CD4-positive, alpha-beta T cell treated with Interferon alpha-2 for 1 hour (primary cell): ENCODE measurements at places on chromosomes 13 and 19.
A peak's percentile ranks its signal among the peaks of the same experiment; 100 is the strongest.

DNA sequence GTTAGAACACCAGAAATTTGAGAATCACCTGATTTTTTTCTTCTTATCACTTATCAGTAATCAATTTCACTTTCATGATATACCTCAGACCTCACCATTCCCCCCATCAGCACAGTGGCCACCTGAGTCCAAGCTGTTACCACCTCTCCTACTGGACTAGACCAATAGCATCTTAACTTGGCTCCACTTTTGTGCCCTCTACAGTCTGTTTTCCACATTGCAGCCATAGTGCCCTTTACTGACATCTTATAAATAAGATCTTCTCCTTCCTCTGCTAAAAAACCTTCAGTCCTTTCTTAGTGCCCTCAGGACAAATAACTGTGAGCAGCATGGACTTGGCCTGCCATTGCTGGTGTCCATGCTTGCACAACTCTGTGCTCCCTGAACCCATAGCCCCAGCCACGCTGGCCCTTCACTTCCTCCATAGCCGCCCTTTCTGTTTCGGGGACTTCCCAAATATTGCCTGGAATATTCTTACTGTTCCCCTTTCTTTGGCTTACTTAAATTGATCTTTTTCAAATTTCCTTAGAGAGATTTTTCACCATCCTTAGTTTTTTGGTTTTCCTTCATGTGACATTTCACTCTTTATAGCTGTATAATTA lies 380.8 kb downstream of the LMO7 start:
- peak; percentile 8 for DNase-seq

DNA sequence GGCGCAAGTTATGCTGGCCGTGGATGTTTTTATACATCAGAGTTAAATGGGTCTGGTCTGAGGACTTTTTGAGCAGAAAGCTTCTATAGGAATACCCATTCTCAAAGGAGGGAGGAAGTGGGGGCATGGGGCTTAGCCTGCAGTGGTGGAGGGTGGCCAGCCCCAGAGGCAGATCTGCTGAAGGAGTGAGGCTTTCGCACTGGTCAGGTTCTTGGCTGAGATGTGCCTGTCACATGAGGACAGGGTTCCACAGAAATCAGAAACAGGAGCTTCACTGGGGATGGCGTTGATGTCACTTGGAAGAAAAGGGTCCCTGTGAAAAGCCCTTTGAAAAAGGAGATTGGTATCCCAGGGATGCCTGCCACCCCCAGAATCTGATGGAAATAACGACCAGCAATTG lies 100.7 kb upstream of the MCF2L start:
- DNase-seq, result no peak

DNA sequence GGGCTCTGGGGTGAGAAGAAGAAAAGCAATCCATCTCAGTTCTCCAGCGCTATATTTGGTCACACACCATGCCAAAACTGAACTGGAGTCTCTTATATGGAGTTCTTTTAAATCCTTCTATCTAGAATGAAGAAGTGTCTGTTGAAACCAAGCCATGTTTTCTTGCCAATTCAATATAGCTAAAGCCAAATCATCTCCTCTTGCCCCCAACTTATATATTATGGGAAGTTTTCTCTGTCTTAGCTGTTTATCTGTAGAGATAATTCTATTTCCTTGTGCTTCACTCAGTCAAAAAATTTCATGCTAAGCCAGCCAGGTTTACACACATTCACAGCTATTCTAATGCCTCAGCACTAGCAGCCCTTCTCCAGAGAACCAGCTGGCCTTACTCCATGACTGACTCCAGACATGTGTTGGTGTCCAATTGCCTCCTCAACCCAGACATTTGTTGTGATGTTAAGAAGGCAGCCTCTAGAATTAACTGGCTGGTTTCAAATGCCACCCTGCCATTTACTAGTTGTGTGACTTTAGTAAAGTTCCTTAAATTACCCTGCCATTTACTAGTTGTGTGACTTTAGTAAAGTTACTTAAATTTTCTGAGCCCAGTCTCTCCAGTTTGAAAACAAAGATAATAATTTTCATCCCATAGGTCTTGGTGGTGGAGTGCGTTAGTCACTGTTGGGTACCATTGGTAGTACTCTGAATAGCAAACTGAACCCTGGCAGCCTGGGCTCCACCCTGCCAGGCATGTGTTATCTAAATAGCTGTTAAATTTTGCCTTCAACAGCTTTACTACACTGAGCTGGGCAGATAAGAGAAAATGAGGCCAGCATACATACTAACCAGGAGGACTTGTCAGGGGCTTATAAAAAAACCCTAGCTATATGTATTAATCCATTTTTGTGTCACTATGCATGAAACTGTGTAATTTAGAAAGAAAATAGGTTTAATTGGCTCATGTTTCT lies 525.1 kb downstream of the LMO7 start:
- no peak for DNase-seq

DNA sequence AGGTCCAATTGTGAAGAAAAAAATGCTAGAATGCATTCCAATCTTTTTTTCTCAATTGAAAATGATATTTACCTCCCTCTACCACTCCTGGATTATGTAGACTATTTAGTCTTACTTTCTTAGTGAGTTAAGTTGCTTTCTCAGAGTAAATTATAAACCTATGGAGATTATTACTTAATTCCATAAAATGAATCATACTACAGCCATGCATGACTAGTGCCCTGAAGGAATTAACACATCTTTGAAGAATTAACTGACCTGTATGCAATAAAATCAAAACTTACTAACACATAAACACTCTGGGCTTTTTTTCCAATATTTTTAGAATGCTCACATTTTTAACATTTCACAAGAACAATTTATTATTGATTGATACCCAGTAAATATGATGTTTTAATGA lies 379.4 kb upstream of the DACH1 start:
- DNase-seq, result no peak

GRCh38 chr19:56868446-56868845 lies 27.9 kb upstream of the PEG3 start:
- no peak for DNase-seq

- DNase-seq, result no peak
These were observed 2033.0 kb upstream of the PCDH20 start for GRCh38 chr13:63448692-63449091.

GRCh38 chr13:98450026-98450425 lies 126.9 kb downstream of the STK24 start:
- DNase-seq, result no peak

GRCh38 chr19:46471116-46471733 lies at the start of gene PNMA8A:
TSS of gene PNMA8A (minus strand) at chr19:46471563. CDS start at chr19:46471035, 528 bp downstream.
- DNase-seq, result no peak

DNA sequence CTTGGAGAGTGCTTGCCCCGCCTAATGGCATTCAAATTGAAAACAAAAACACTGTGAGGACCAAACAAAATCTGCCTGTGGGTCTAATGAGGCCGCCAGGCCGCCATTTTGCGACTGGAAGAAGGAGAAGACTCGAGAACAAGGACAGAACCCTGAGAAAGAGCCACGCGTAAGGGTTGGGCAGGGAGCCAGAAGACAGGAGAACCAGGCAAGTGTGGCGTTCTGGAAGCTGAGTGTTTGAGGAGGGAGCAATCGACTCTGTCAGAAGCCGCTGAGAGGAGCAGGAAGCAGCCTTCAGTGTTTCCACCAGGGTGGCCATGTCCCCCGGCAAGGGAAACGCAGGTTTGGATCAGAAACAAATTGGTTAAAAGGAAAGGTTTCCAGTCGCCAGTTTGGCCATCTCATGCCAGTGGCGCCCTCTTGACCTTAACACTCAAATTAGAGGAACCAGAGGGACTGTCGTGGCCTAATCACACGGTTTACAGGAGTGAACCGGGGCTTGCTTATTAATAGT lies 10.2 kb upstream of the PTOV1 start:
- DNase-seq, result no peak

- DNase-seq, result peak; percentile 83
These were observed at the start of gene UPF3A for GRCh38 chr13:114281351-114282040. TSS of gene UPF3A (plus strand) at chr13:114281601. CDS start at chr13:114281640, 39 bp downstream.

GRCh38 chr19:1862424-1863327 lies 703 bp downstream of the KLF16 start:
- DNase-seq, result peak; percentile 44

- DNase-seq, result peak; percentile 62
These were observed 11.1 kb downstream of the FTL start for GRCh38 chr19:48975947-48976847.

- DNase-seq, result no peak
These were observed 10.7 kb downstream of the SBNO2 start for GRCh38 chr19:1163283-1163933.

- DNase-seq, result no peak
These were observed 3.8 kb upstream of the LTBP4 start for GRCh38 chr19:40597329-40597838.

DNA sequence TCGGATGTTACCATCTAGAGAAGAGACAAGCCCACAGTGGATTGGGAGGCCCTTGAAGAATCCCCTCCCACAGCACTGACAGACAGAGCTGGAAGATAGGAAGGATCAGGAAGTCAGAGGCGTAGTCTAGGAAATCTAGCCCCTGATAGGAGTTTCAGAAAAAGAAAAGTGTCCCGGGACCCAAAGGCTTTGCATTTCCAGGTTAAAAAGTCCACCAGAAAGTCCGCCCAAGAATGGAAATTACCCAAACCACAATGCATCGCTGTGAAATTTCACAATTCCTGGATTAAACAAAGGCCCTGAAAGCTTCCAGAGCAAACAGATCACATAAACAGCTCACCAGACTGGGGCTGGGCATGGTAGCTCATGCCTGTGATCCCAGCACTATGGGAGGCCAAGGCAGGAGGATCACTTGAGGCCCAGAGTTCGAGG lies 146.9 kb downstream of the KDM4B start:
- DNase-seq, result no peak

- DNase-seq, result no peak
These were observed 415.8 kb upstream of the SLITRK5 start for GRCh38 chr13:87255394-87255793.

- peak; percentile 36 for DNase-seq
These were observed at the start of gene MAP1S for GRCh38 chr19:17718947-17719711. TSS of gene MAP1S (plus strand) at chr19:17719480. CDS start at chr19:17719503, 23 bp downstream.

- no peak for DNase-seq
These were observed 11.9 kb upstream of the PSPC1 start for GRCh38 chr13:19794631-19795030.

DNA sequence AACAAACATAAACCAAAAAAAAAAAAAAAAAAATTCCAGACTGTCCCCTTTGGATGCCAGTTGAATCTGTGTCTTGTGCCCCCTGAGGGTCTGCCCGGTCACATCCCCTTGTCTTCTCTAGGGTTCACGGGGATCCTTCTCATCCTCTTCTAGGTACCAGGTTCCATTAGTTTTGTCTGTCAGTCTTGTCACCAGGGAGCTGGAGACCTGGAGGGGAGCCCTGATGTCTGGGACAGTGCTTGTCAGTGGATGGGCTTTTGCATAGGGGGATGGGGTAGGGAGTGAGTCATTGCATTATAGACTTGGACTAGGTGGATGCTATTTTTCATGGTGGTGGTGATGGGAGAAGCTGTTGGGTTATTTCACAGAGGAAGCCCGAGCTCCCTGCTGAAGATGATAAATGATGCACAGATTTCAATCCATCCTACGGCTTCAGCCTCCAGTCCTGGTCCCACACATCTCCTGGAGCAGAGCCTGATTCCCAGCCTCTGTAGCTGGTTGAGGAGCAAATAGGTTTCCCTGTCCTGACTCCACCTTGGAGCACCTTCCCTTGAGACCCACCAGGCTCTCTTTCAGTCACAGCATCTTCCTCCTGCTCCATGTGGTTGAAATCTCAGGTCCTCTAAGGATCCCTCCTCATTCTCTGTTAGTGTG lies 26.0 kb downstream of the WTIP start:
- no peak for DNase-seq

DNA sequence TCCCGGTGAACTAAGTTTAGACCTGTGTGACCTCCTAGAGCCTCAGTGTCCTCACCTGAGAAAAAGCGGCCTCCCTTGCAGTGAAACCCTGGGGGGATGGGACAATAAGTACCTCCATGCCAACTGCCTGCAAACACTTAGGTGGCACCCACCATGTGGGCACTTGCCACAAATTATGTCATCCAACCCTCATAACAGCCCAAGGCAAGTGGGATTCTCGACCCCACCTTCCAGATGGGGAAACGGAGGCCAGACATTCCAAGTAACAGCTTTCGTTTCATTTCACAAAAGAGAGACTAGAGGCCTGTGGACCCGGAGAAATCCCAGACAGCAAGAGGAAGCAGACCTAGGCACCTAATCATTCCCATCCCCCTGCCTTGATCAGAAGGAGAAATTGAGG lies 6.9 kb downstream of the REX1BD start:
- no peak for DNase-seq

DNA sequence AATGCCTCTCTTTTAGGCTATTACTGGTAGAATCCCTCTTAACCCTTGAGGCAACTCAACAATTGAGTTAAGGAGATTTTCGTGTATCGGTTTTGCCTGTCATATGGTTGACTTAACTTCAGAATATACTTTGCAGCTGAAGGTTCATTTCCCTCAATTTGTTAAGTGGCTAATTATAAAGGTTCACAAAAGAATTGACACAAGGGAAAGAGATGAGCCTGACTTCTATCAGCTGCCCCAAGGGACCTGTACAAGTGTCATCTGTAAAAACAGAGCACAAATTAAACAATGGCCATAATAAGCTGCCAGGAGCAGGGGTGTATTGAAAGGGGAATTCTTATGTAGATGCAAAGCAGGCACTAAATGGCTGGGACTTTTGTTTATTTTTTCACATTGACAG lies 334.8 kb upstream of the OBI1 start:
- DNase-seq, result no peak

DNA sequence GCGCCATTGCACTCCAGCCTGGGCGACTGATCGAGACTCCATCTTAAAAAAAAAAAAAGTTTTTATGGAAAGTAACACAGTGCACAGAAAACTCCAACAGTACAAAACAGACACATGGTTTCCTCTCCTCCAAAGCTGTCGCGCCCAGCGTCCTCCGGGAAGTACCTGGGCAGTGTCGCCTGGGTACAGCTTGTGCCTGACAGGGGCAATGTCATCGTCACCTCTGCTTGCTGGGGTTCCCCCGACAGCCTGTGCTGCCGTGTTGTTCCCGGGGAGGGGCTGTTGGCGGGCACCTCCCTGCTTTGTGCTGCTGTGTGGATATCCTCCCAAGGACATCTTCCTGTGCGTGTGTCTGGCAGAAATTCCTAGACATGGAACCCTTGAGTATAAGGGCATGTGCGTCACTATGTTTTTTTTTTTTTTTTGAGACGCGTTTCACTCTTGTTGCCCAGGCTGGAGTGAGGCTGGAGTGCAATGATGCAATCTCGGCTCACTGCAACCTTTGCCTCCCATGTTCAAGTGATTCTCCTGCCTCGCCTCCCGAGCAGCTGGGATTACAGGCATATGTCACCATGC lies 2.4 kb upstream of the F2RL3 start:
- DNase-seq, result no peak
